ENCODE measurements at places on chromosomes 3 and 15. TPM values are rescaled to one million over a fixed set of nuclear protein-coding genes. Genes with fewer than 3 reads are reported as not detected.

Gene IL5RA
- 0.11 TPM for total RNA-seq

DNA sequence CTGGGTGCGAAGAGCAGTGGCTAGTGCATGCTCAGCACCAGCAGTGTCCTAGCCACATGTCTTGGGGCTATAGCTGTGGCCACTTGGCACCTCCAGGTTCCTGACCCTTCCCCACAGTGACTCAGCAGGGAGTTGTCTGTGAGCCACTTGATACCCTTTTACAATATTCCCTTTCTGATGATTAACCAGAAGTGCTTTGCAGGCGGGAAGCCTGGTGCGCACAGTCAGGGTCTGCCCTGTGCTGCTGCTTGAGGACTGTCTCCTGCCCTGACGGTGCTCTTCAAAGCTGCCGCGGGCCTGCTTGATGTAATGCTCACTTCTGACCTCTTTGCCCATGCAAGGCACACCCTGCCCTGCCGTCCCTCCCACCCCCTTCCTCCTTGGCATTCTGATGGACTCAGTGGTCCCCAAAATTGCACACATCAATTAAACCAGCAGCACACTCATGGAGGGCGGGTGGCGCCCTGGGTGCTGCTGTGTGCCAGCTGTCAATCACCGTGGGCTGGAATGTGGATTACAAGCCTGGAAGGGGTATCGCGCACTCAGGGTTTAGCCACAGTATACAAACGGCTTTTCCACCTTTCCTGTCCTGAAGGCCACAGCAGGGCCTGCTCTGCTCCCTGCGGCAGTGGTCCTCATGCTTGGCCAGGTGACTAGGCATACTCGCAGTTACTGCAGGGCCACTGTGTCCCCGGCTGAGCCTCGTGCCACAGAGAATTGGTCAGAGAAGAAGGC is 40.9 kb upstream of the PCSK6 start:
- peaks cover 13% of the 10 kb centered on the region for H3K27me3 ChIP-seq
- no peak overlapping the region for H3K27ac ChIP-seq
- no peak for DNase-seq
- H3K4me1 ChIP-seq, result peaks cover 21% of the 10 kb centered on the region
- no peaks in the 10 kb centered on the region for H3K36me3 ChIP-seq
- no peak overlapping the region for H3K4me3 ChIP-seq

Gene LMOD3
- not detected for total RNA-seq

DNA sequence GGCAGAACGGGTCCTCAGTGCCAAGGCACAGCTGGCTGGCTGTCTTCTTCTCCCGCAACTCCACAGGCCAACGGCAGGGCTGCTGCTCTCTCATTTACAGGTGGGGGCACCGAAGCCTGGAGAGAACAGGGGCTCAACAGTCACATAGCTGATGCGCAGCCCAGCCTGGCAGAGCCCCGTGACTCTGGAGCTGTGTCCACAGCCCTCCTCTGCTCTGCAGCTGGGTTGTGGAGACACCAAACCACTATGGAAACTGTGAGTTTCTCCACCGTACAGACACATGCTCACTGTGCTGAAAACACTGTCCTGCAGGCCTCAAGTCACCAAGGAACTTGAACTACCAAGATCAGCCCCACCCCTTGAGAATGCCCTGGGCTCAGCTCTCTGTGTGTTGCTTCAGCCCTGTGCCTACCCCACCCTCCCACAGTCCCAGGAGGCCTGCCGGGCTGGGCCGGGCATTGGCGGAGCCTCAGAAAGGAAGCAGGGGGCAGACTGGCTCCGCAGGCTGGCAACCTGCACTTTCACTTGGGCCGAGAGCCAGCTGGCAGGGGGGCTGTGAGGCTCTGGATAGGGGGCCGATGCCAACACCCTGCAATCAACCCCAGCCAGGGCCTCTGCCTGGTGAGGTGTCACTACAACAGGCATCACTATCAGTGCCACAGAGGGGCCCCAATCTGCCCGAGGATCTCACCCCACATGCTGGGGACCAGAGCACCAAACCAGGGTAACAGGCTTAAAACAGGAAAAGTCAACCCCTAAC is 113.7 kb upstream of the RPL32 start:
- H3K27me3 ChIP-seq, result no peaks in the 10 kb centered on the region
- H3K4me1 ChIP-seq, result peaks cover 3% of the 10 kb centered on the region
- no peak for DNase-seq
- no peak overlapping the region for H3K4me3 ChIP-seq

- H3K4me1 ChIP-seq, result peaks cover under 1% of the 10 kb centered on the region
- no peak overlapping the region for H3K27ac ChIP-seq
- DNase-seq, result no peak
- no peaks in the 10 kb centered on the region for H3K36me3 ChIP-seq
- peaks cover 1% of the 10 kb centered on the region for H3K27me3 ChIP-seq
Measured at GRCh38 chr3:53264718-53265117, 8.9 kb upstream of the TKT start.

DNA sequence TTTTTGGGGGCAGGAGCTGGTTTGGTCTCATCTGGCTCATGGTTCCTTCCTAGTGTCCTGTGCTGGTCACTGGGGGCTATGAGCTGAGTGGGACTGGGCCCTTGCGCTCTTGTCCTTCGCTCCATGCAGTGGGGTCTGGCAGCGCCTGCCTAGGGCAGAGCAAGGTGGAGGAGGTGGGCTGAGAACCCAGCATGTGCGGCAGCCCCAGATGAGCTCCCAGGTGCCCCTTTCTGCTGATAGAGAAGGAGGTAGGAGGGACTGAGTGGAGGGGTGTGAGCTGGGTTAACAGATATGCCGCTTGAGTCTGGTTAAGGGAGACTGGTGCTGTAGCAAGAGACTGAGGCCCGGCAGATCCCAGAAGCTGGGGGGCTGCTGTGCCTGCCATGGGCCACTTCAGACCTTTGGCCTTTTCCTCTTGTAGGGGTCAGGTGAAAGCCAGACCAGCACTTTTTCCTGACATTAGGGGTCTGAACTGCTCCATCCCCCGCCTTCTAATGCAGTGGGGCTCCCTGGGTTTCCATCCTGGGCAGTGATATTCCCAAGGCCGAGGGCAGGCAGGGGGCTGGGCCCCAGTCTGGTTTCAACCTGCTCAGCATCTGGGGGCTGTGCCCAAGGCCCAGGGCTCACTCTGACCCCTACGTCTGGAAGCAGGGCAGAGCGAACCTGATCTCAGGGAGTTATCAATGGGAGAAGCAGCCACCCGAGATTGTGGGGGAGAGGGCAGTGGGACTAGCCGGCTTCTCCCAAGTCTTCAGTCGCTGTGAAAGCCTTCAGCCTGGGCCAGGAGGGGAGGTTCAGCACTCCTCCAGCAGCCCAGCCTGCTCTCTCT is 62.9 kb upstream of the PRR23C start:
- peaks cover 34% of the 10 kb centered on the region for H3K27me3 ChIP-seq

Gene CCDC39
- total RNA-seq, result 0.22 TPM

DNA sequence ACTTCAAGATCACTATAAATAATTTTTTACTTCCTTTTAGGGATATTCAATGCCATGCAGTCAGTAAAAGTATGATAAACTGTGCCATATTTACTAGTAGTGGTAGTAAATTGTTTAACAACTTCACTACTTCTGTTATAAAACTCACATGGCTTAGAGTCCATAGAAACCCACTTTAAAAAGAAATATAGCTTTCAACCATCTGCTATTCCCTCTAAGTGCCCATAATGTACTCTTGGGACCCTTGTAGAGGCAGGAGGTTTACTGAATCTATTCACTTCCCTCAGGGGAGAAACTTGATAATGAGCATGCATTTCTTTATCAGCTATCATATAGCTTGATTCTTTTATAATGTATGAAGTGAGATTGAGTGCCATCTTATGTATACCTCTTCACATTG is 1448.4 kb upstream of the ALCAM start:
- no peaks in the 10 kb centered on the region for H3K36me3 ChIP-seq
- peaks cover 7% of the 10 kb centered on the region for H3K27me3 ChIP-seq
- no peak overlapping the region for H3K27ac ChIP-seq
- H3K4me3 ChIP-seq, result no peak overlapping the region

DNA sequence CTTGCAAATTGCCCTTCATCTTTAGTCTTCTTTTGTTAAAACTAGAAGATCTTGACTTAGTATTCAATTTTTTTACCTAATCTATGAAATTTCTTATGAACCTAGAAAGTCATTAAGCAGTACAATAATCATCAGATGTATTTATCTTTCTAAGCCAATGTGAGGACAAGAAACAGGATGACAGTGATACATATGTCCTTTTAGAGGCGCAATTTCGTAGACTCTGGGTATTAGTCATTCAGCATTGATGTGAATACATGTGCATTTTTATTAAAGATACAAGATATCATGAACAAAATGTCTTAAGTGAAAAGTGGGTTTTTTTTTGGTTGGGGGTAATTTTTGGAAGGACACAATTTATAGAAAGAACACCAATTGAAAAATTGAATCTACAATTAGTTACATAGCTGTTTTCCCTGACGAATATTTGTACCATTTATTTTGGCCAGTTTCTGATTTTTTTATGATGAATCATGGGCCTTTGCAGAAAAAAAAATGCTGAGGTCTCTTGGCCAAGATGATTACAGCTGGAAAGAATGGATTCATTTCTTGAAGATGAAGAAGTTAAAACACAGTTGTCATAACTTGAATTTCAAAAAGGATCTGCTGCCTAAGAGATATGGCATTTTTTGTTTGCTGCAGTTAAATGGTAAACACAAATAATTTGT is 48.9 kb upstream of the AGTR1 start:
- H3K27me3 ChIP-seq, result no peaks in the 10 kb centered on the region
- H3K4me3 ChIP-seq, result no peak overlapping the region
- peaks cover 4% of the 10 kb centered on the region for H3K4me1 ChIP-seq
- H3K36me3 ChIP-seq, result no peaks in the 10 kb centered on the region

Gene THSD4
- total RNA-seq, result 6.8 TPM

DNA sequence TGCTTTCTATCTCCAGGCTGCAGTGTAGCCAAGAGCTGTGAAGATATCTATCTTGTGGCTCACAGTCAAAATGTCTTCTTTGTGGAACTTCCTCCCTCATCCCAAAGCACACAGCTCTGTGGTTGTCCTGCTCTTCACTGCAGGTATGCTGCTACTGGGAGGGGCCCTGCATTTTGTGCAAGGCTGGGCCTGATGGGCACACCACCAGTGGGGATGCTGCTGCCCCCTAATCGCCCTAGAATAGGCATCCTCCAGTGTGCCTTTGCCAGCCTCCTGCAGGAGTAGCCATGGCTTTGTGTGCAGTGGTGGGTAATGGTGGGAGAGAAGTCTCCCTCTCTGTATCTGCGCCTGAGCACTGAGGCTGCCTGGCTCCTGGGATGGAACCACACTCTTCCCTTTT is 297.3 kb downstream of the DOCK3 start:
- H3K36me3 ChIP-seq, result peaks cover 2% of the 10 kb centered on the region
- H3K4me1 ChIP-seq, result no peaks in the 10 kb centered on the region
- H3K27me3 ChIP-seq, result no peaks in the 10 kb centered on the region
- no peak overlapping the region for H3K27ac ChIP-seq
- H3K4me3 ChIP-seq, result no peak overlapping the region
- DNase-seq, result no peak

GRCh38 chr15:29090617-29091466 is 178.8 kb downstream of the NSMCE3 start:
- H3K27me3 ChIP-seq, result no peaks in the 10 kb centered on the region
- DNase-seq, result peak; percentile 38
- no peak overlapping the region for H3K27ac ChIP-seq
- H3K4me3 ChIP-seq, result no peak overlapping the region
- peaks cover 4% of the 10 kb centered on the region for H3K4me1 ChIP-seq

- peak overlapping the region; percentile 75 for H3K4me3 ChIP-seq
- peak overlapping the region; percentile 57 for H3K27ac ChIP-seq
- peak; percentile 59 for DNase-seq
- peaks cover 26% of the 10 kb centered on the region for H3K4me1 ChIP-seq
Measured at GRCh38 chr3:141231952-141232823, 563 bp downstream of the PXYLP1 start.

DNA sequence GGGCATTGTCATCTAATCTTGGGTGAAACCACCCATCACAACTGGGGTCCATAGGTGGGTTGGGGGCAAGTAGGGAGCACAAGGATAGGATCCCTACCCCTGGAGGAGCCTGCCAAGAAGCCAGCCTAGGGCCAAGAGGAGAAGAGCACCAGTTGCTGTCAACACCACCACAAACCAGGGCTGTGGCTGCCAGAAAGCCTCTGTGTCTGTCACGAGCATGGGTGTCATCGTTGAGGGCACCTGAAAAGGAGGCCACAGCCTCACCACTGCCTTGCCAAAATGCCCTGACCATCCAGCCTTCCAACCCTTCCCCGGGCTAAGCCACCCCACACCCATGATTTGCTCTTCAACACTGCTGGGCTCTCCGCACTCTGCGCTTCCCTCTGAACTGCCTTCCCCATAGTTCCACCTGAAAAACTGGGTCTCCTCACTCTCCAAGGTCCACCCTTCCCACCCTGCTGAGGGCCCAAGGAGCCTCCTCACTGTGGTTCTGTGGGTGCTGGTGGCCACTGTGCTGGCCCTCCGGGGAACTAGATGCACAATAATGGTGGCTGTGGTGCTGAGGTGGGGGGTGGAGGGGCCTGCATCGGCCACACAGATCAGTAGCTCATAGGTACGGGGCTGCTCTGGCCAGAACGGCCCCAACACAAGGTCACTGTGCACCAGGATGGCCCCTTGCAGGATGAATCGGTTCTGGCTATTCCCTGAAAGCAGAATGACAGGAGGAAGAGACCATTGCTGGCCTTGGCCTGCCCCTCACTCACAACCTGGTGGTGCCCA is 6.2 kb upstream of the IP6K1 start:
- H3K27ac ChIP-seq, result no peak overlapping the region
- H3K4me3 ChIP-seq, result no peak overlapping the region
- peaks cover 12% of the 10 kb centered on the region for H3K27me3 ChIP-seq
- no peak for DNase-seq
- H3K36me3 ChIP-seq, result no peaks in the 10 kb centered on the region
- H3K4me1 ChIP-seq, result no peaks in the 10 kb centered on the region

GRCh38 chr15:81182756-81183438 is 13.8 kb upstream of the IL16 start:
- no peaks in the 10 kb centered on the region for H3K36me3 ChIP-seq
- peaks cover 39% of the 10 kb centered on the region for H3K27me3 ChIP-seq
- H3K27ac ChIP-seq, result no peak overlapping the region
- no peaks in the 10 kb centered on the region for H3K4me1 ChIP-seq
- no peak for DNase-seq

DNA sequence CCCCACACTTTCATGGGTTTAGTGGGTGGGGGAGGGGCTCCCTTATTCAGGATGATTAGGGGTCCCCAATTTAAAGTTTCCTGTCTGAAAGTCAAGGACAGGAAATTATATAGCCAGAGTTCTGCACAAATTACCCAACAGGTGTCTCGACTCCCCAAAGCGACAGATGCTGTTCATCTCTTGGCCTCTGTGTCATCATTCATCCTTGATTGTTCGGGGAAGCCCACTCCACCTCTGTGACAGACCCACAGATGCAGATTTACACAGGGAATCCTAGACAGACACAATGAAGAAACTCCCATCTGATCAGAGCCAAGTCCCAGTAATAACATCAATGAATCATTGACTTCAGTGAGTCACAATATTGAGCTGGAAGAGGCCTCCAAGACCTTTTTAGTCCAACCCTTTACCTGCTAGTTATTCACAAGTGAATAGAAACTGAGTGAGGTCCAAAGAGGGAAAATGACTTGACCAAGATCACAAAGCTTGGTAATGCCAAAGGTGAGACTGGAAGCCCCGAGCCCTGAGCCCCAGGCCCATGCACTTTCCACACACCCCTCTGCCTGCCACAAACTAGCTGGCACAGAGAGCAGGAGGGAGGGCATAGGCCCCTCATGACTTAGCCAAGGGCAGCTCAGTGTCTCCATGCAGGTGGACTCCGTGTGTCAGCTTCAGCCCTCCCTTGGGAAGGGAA is 7.9 kb upstream of the SRP14 start:
- H3K4me3 ChIP-seq, result no peak overlapping the region
- H3K27ac ChIP-seq, result no peak overlapping the region
- H3K4me1 ChIP-seq, result peaks cover 6% of the 10 kb centered on the region
- H3K27me3 ChIP-seq, result no peaks in the 10 kb centered on the region
- no peaks in the 10 kb centered on the region for H3K36me3 ChIP-seq
- no peak for DNase-seq

Gene APOD
- total RNA-seq, result not detected

Gene CLEC3B
- total RNA-seq, result not detected
